ENCODE measurements at places on chromosomes 16 and 17.

DNA sequence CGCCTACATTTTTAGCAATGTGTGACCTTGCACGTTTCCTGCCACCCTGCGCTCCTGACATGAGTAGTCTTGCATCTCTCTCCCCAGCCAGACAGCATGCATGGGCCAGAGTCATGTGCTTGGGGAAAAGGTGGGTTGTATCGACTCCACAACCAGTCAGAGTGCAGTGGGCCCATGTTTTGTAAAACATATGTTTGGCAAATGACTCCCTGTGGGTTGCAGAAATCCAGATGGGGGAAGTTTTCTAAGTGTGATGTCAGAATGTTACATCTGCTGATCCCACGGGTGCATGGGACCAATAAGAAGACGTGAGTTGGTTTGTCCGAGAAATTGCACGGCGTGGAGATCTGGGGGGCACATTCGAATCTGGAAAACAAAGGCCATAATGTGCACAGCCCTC lies 147.1 kb downstream of the FOXL1 start:
- DNase-seq, result no peak

- no peak for DNase-seq
These were observed 30.0 kb downstream of the TBC1D16 start for GRCh38 chr17:80005360-80006338.

DNA sequence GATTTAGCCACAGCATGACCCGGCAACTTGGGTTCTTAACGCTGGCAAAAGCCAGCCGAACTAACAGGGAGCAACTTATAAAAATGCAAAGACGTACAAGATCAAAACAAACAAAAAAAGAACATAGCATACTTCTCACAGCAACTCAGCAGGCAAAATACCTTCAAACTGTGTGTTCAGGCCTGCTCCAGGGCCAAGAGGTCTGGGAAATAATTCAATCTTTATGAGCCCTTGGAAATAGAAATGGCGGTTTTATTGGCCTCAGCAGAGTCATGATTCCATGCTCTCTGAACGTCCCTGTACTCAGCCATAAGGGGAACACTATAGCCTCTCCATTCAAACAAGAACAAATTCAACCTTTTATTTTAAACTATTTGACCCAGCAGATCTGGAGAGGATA lies 101.3 kb upstream of the C17orf78 start:
- no peak for DNase-seq

DNA sequence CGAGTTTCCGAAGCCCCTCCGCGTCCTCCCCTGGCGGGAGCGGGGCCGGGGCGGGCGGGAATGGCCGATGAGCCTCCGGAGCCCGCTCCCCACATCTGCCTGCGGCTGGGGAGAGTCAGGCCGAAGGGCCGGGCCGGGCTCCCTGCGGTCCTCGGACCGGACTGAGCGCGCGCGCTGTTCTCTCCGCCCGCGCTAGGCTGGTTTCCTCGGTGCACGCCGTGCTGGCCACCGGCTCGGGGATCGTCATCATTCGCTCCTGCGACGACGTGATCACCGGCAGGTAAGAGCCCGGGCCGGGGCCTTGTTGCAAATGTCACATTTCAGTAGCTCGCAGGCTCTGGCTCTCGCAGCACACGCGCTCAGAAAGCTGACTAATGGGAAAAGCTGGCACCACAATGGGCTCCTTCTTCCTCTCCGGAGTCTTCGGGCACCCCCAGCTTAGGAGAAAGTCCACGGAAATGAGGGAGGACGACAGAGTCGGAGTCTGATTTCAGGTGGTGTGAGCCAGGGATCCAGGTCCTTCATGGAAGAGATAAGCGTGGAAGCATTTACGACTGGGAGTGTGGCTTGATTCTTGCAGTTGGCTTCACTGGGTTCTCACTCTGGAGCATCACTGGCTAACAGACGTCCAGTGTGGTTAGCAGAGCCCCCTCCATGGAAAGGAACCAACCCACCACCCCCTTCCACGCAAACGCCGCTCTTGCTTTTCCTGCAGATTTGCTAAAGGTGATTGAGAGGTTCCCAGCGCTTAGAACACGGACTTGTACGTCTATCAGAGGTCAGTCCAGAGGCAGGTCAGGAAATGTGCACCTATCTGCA lies 715 bp downstream of the TLCD3A start:
- no peak for DNase-seq
